ENCODE measurements at places on chromosomes 12 and 14. TPM values are rescaled to one million over a fixed set of nuclear protein-coding genes. Genes with fewer than 3 reads are reported as not detected.
A peak's percentile ranks its signal among the peaks of the same experiment; 100 is the strongest.

GRCh38 chr12:31526158-31526546, 64.8 kb downstream of the DENND5B start:
- H3K4me3 ChIP-seq = no peak overlapping the region
- no peaks in the 10 kb centered on the region for H3K27me3 ChIP-seq
- no peaks in the 10 kb centered on the region for H3K36me3 ChIP-seq
- no peak overlapping the region for H3K27ac ChIP-seq
- no peak for DNase-seq
- no peaks in the 10 kb centered on the region for H3K4me1 ChIP-seq

- no peak overlapping the region for H3K4me3 ChIP-seq
- no peaks in the 10 kb centered on the region for H3K36me3 ChIP-seq
- DNase-seq = no peak
- H3K4me1 ChIP-seq = no peaks in the 10 kb centered on the region
Observed at GRCh38 chr12:105843561-105843960, 295.2 kb downstream of the NUAK1 start.

- peak overlapping the region; percentile 3 for H3K27ac ChIP-seq
- peak; percentile 54 for DNase-seq
- no peaks in the 10 kb centered on the region for H3K4me1 ChIP-seq
- no peaks in the 10 kb centered on the region for H3K27me3 ChIP-seq
- peaks cover 12% of the 10 kb centered on the region for H3K36me3 ChIP-seq
- peak overlapping the region; percentile 77 for H3K4me3 ChIP-seq
Observed at GRCh38 chr14:35403114-35403602, 1.4 kb downstream of the NFKBIA start.

GRCh38 chr14:24243336-24243836, 963 bp upstream of the TINF2 start:
- peak overlapping the region; percentile 100 for H3K27ac ChIP-seq
- no peaks in the 10 kb centered on the region for H3K27me3 ChIP-seq
- H3K4me1 ChIP-seq = peaks cover 3% of the 10 kb centered on the region
- DNase-seq = no peak

- no peak for DNase-seq
- H3K4me1 ChIP-seq = peaks cover 2% of the 10 kb centered on the region
- no peak overlapping the region for H3K27ac ChIP-seq
- H3K4me3 ChIP-seq = no peak overlapping the region
- H3K36me3 ChIP-seq = no peaks in the 10 kb centered on the region
- no peaks in the 10 kb centered on the region for H3K27me3 ChIP-seq
Observed at GRCh38 chr12:101823039-101823438, 7.7 kb downstream of the GNPTAB start.

GRCh38 chr14:67186789-67187584, 2.3 kb upstream of the GARIN2 start:
- no peak overlapping the region for H3K27ac ChIP-seq
- H3K27me3 ChIP-seq = no peaks in the 10 kb centered on the region
- no peak overlapping the region for H3K4me3 ChIP-seq
- DNase-seq = no peak
- H3K4me1 ChIP-seq = no peaks in the 10 kb centered on the region

DNA sequence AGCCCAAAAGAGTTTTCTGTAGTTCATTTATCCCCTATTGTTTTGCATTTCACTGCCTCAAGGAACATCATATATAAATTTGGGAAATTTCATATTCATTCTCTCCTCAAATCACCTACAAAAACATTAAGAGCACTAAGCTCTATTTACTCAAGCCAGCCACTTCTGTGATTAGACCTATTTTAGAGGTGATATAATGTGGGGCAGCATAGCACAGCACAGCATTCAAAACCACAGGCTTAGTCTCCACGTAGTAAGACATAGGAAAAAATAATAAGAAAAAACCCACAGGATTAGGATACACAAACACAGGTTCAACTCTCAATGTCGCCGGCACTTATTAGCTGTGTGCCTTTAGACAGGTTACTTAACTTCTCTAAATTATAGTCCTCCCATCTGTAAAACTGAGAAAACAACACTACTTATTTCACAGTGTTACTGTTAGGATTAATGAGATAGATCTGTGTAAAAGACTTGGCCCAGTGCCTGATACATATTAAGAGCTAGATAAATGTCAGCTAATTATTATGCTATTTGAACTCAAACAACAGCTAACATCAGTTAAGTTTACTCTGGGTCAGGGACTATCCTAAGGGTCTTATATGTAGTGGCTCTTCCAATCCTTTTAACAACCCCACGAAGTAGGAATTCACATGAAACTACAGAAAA, 20.3 kb downstream of the DCAF5 start:
- no peak overlapping the region for H3K4me3 ChIP-seq
- H3K4me1 ChIP-seq = peaks cover 11% of the 10 kb centered on the region
- no peaks in the 10 kb centered on the region for H3K27me3 ChIP-seq
- H3K36me3 ChIP-seq = no peaks in the 10 kb centered on the region
- H3K27ac ChIP-seq = no peak overlapping the region
- DNase-seq = no peak

Gene TPH2
- not detected for polyA plus RNA-seq

DNA sequence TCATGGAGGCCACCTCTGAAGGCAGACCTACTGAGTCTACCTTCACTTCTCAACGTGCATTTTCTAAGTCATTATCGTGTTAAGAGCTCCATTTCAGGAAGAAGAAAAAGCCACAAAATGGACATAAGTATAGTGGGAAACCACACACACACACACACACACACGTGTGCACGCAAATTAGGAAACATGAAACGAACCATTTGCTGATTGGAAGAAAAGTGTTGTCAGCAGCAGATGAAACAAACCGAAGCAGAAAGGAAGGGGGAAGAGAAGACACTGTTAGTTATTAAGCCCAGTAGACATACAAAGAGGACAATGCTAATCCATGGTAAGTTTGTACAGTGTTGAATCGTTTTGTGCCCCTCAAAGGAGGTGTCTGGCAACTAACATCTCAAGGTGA, 9.9 kb upstream of the VPS33A start:
- H3K27ac ChIP-seq = no peak overlapping the region
- H3K27me3 ChIP-seq = no peaks in the 10 kb centered on the region
- DNase-seq = no peak
- H3K36me3 ChIP-seq = no peaks in the 10 kb centered on the region

Gene INSM2
- polyA plus RNA-seq = not detected

GRCh38 chr14:97948841-97949240, 1151.7 kb downstream of the VRK1 start:
- no peak for DNase-seq
- no peaks in the 10 kb centered on the region for H3K36me3 ChIP-seq
- H3K4me3 ChIP-seq = no peak overlapping the region
- H3K27ac ChIP-seq = no peak overlapping the region

DNA sequence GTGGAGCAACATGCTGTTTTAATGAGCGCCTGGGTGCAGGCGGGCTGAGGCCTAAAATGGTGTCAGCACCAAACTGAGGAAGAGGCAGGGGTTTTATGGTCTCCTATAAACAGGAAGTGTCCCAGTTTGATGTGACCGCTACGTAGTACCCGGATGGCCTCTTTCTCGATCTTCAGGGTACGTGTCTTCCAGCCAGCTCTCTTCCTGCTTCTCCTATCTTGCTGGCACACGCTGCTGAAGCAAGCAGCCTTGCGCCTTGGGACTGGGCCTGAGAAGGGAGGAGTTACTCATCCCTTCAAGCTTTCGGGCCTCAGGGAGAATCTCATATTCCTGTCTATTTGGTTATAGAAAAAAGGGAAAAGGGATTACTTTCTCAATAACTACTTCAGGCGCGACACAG, 28.2 kb upstream of the RNASE1 start:
- H3K4me3 ChIP-seq = no peak overlapping the region
- no peaks in the 10 kb centered on the region for H3K27me3 ChIP-seq
- no peaks in the 10 kb centered on the region for H3K4me1 ChIP-seq
- H3K27ac ChIP-seq = no peak overlapping the region
- DNase-seq = no peak

DNA sequence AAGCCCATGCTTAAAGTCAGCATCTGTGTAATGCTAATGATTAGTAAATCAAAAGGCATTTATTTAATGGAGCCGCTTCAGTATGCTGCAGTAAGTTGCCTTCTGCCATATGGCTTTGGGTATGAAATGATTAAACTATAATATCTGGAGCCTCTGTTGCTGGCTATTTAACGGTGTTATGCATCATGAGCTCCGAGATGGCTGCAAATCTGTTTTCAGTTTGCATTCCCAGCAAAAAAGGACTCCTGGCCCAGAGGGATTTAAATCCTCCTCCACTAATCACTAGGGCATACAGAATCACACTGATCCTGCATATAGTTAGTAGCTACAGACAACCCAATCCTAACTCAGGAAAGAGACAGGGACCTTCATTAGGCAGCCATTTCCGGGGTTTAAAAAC, 171.5 kb upstream of the EEA1 start:
- DNase-seq = no peak
- H3K36me3 ChIP-seq = no peaks in the 10 kb centered on the region
- no peaks in the 10 kb centered on the region for H3K4me1 ChIP-seq

Gene NUAK1
- polyA plus RNA-seq = 5.3 TPM

Gene LRRK2
- 7.0 TPM for polyA plus RNA-seq

Gene TSHR
- polyA plus RNA-seq = not detected

- DNase-seq = no peak
- H3K27ac ChIP-seq = no peak overlapping the region
- no peaks in the 10 kb centered on the region for H3K36me3 ChIP-seq
- H3K27me3 ChIP-seq = no peaks in the 10 kb centered on the region
- H3K4me3 ChIP-seq = no peak overlapping the region
Observed at GRCh38 chr12:62919838-62920237, 15.1 kb downstream of the PPM1H start.

GRCh38 chr14:67018720-67019119, 170.5 kb upstream of the GARIN2 start:
- no peak overlapping the region for H3K27ac ChIP-seq
- no peaks in the 10 kb centered on the region for H3K27me3 ChIP-seq
- H3K4me3 ChIP-seq = no peak overlapping the region
- no peaks in the 10 kb centered on the region for H3K4me1 ChIP-seq

- H3K4me1 ChIP-seq = peaks cover 4% of the 10 kb centered on the region
- no peak for DNase-seq
- H3K4me3 ChIP-seq = no peak overlapping the region
- H3K27me3 ChIP-seq = no peaks in the 10 kb centered on the region
- no peaks in the 10 kb centered on the region for H3K36me3 ChIP-seq
- H3K27ac ChIP-seq = no peak overlapping the region
Observed at GRCh38 chr12:47422611-47423010, 283.2 kb downstream of the RPAP3 start.

- H3K27me3 ChIP-seq = no peaks in the 10 kb centered on the region
- DNase-seq = no peak
- H3K36me3 ChIP-seq = no peaks in the 10 kb centered on the region
- no peaks in the 10 kb centered on the region for H3K4me1 ChIP-seq
- H3K27ac ChIP-seq = no peak overlapping the region
- no peak overlapping the region for H3K4me3 ChIP-seq
Observed at GRCh38 chr12:131432532-131433260, 278.2 kb upstream of the SFSWAP start.

Gene AQP2
- not detected for polyA plus RNA-seq

Gene SPIC
- polyA plus RNA-seq = not detected

GRCh38 chr12:104222976-104223375, 7.4 kb downstream of the TXNRD1 start:
- H3K36me3 ChIP-seq = no peaks in the 10 kb centered on the region
- H3K27me3 ChIP-seq = no peaks in the 10 kb centered on the region
- no peaks in the 10 kb centered on the region for H3K4me1 ChIP-seq
- no peak overlapping the region for H3K4me3 ChIP-seq

GRCh38 chr12:91349476-91349875, 166.9 kb upstream of the DCN start:
- no peaks in the 10 kb centered on the region for H3K27me3 ChIP-seq
- no peaks in the 10 kb centered on the region for H3K4me1 ChIP-seq
- H3K4me3 ChIP-seq = no peak overlapping the region

Gene CEBPE
- 0.13 TPM for polyA plus RNA-seq

DNA sequence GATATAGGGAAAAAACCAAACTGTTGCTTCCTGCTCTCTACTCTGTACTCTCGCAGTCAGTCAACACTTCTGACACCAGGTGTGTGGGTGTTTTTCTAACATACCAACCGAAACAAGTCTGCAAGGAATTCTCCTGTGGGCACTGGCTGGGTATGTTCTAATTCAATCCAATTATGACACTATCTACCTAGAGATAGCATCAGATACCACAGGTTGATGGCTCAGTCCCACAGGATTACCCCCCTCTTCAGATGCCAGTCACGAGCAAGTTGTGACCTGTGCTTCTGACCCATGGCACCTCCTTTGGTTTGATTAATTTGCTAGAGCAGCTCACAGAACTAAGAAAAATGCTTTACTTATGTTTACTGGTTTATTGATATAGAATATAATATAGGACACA, 78.3 kb downstream of the DYRK2 start:
- H3K4me1 ChIP-seq = no peaks in the 10 kb centered on the region
- no peaks in the 10 kb centered on the region for H3K36me3 ChIP-seq
- no peak for DNase-seq
- H3K27ac ChIP-seq = no peak overlapping the region

- H3K4me1 ChIP-seq = no peaks in the 10 kb centered on the region
- no peak overlapping the region for H3K4me3 ChIP-seq
- no peak for DNase-seq
- no peaks in the 10 kb centered on the region for H3K27me3 ChIP-seq
Observed at GRCh38 chr14:94561656-94562010, 391 bp downstream of the SERPINA4 start.

- H3K36me3 ChIP-seq = no peaks in the 10 kb centered on the region
- no peaks in the 10 kb centered on the region for H3K4me1 ChIP-seq
- no peak overlapping the region for H3K27ac ChIP-seq
- no peaks in the 10 kb centered on the region for H3K27me3 ChIP-seq
Observed at GRCh38 chr14:105089746-105090492, 24.7 kb upstream of the GPR132 start.

GRCh38 chr14:35051796-35052195, 5.7 kb downstream of the FAM177A1 start:
- no peaks in the 10 kb centered on the region for H3K36me3 ChIP-seq
- no peaks in the 10 kb centered on the region for H3K4me1 ChIP-seq
- H3K4me3 ChIP-seq = no peak overlapping the region
- H3K27me3 ChIP-seq = no peaks in the 10 kb centered on the region
- H3K27ac ChIP-seq = no peak overlapping the region

DNA sequence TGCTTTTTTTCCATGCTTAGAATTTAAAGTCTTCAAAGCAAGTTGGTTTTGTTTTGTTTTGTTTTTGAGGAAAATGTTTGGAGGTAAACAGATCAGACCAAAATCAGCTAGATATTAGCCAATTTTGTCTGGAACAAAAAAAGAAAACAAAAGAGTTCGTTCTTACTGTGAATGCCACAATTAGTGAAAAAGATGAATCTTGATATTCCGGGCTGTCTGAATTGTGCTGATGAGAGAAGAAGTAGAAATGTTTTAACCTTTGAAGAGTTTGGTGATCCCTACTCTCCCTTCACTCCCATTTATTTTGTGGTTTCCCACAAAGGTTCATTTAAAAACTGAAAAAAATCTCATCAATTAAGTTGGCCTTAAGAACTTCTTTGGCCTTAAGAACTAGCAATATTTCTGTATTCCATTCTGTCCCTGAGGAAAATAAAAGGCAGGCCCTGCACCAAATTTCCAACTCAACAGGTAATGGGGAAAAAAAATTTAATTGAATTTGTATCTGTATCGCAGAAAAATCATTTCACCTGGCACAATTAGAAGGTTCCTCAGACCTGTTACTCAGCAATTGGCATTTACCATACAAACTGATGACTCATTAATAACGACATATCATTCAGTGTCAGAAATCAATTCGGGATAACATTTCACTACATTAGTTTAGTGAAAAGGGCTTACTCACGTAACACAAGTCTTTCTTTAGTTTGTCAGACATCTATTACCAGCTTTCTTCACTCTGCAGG, 562 bp upstream of the GLIPR1L2 start:
- no peaks in the 10 kb centered on the region for H3K27me3 ChIP-seq
- peak overlapping the region; percentile 64 for H3K4me3 ChIP-seq
- DNase-seq = no peak
- H3K4me1 ChIP-seq = no peaks in the 10 kb centered on the region

All from aorta (tissue), 5 donors.